Activated CD4-positive, CD25-positive, alpha-beta regulatory T cell treated with anti-CD3 and anti-CD28 coated beads, Interleukin-2, amount 50 U/mL, for 24 hours (primary cell): ENCODE measurements at places on chromosomes 2 and 18.

GRCh38 chr2:180412219-180412618 lies 405.1 kb upstream of the CWC22 start:
- no peak for ATAC-seq

GRCh38 chr2:208329485-208329884 lies 63.4 kb downstream of the PIKFYVE start:
- ATAC-seq = no peak

DNA sequence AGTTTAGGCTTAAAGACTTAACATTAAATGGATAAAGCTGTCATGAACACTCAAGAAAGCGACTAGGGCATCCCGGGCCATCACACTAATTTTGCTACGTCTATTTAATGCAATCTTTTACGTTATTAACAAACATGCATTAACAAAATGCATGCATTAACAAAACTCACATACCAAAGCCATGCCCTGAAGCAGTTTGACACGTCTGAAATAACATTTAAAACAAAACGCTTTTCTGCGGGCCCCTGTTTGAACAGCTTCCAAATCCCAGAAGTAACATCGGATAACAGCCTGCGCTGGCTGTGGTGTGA lies 458 bp downstream of the B4GALT6 start:
- no peak for ATAC-seq

DNA sequence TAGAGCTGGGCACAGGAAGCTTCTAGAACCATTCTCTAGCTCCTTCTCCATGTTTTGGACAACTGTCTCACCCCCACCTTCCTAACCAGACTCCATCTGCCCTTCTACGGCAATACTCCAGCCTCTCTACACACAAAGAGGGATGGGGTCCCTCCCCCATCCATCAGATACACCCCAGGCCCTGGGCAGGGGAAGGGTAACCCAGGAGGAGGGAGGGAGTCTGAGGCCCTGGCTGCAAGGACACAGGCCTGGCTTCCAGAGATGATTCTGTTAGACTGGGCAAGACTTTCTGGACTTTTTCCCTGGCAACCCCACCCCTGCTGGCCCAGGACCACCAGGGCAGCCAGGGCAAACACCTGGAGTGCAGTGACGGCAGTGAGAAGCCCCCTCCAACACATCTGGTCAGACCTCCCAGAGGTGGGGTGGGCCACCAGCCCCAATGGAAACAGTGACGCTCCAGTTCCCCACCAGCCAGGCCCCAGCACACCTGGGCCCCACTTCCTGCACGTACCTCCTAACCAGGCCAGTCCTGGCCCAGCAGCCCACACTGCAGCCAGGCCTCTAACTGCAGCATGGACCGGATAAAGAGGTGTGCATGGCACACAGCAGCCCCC lies 6.5 kb downstream of the CYP26B1 start:
- ATAC-seq = no peak

GRCh38 chr2:15031745-15032240 lies 399.3 kb downstream of the LRATD1 start:
- ATAC-seq = no peak

- ATAC-seq = no peak
Measured at GRCh38 chr2:188319838-188320237, 28.2 kb downstream of the GULP1 start.

DNA sequence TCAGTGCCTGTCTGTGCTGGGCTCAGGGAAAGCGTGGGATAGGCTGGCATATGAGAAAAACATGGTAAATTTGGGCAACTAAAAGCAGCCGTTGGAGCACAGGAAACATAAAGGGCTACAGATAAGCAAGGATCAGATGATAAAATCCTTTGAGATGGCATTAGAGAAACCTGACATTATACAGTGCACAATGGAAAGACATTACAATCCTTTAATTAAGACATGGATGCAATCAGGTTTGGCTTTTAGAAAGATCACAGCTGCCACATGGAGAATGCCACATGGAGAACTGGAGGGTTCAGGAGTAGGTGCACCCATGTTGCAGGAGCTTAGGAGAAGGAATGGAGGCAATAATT lies 117.3 kb downstream of the CDC42EP3 start:
- ATAC-seq = no peak

DNA sequence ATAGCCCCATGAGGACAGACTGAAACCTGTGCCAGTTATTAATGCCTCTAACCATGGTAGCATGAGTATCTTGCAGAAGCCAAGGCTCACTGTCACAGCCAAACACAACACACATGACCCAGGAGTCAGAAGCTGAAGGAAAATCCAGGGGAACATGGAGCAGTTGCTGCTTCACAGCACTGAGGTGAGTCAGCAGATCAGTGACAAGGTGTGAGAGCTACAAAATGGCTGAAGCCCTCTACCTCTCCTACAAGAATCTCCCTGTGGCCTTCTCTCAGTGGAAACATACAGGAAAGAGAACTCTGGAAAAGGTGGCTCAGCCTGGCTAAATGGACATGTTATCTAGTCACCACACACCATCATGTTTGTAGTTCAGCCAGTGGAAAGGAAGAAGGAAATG lies 93.5 kb downstream of the NAB1 start:
- ATAC-seq = peak; percentile 48

DNA sequence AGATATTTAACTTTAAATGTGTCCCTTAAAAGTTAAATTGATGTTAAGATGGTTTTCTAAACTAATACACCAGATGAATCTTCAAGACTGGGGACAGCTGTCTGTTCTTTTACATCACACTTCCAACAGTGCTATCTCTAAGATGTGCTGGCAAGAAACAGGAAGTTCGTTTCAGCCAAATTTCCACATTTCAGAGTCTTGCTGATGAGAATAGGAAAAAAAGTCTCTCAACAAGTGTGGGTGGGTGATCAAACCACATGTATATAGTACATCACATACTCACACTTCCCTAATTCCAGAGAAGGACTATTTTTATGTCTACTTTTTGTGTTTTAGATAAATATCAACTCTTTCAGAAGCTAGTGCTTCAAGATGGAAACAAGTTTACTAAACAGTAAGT lies 1712.8 kb upstream of the TMEFF2 start:
- ATAC-seq = no peak

GRCh38 chr2:9665898-9666297 lies 35.1 kb upstream of the YWHAQ start:
- ATAC-seq = no peak

- ATAC-seq = no peak
Measured at GRCh38 chr2:75221862-75222261, 22.5 kb upstream of the TACR1 start.
